Prostate gland (tissue), 2 donors: ENCODE measurements at places on chromosomes 2 and 18. TPM values are rescaled to one million over a fixed set of nuclear protein-coding genes. Genes with fewer than 3 reads are reported as not detected.
A peak's percentile ranks its signal among the peaks of the same experiment; 100 is the strongest.

The PRKAG3 gene
- not detected for total RNA-seq

The PAIP2B gene
- total RNA-seq = 12.8 TPM

DNA sequence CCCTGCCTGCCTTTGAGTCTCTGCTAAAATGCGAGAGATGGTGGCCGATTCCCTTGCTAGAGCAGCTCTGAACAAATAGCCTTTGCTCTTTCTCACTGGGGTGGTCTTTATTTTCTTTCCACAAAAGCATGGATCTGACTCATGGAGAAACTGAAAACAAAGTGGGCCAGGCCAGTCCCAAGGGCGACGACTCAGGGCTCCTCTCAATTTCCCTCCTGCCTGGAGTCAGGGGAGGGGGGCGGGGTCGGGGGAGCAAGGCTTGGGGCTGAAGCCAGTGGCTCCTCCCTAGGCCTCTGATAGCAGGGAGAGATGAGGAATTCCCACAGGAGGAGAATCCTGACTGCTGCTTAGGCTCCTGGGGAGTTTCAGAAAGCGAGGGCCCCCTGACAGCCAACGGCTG, 17.1 kb upstream of the IL1R2 start:
- H3K27ac ChIP-seq = no peak overlapping the region
- H3K27me3 ChIP-seq = no peaks in the 10 kb centered on the region
- no peaks in the 10 kb centered on the region for H3K36me3 ChIP-seq

GRCh38 chr2:101474731-101475384, at the start of gene RFX8:
RFX8 (minus strand) TSS chr2:101475112; CDS start chr2:101466848, 8,264 bp downstream.
- peak within 1 kb of the TSS; percentile 54 for H3K27ac ChIP-seq
- H3K4me3 ChIP-seq = peak within 1 kb of the TSS; percentile 42
- H3K27me3 ChIP-seq = no peaks in the 10 kb centered on the region
- H3K36me3 ChIP-seq = no peaks in the 10 kb centered on the region
- no peaks in the 10 kb centered on the region for H3K4me1 ChIP-seq

- no peaks in the 10 kb centered on the region for H3K4me1 ChIP-seq
- no peaks in the 10 kb centered on the region for H3K36me3 ChIP-seq
- DNase-seq = no peak
- no peaks in the 10 kb centered on the region for H3K27me3 ChIP-seq
- no peak overlapping the region for H3K27ac ChIP-seq
- H3K4me3 ChIP-seq = no peak overlapping the region
Observed at GRCh38 chr2:120654381-120655134, 81.1 kb upstream of the GLI2 start.

The CFAP210 gene
- 1.0 TPM for total RNA-seq

The RAD51AP2 gene
- 4.2 TPM for total RNA-seq

DNA sequence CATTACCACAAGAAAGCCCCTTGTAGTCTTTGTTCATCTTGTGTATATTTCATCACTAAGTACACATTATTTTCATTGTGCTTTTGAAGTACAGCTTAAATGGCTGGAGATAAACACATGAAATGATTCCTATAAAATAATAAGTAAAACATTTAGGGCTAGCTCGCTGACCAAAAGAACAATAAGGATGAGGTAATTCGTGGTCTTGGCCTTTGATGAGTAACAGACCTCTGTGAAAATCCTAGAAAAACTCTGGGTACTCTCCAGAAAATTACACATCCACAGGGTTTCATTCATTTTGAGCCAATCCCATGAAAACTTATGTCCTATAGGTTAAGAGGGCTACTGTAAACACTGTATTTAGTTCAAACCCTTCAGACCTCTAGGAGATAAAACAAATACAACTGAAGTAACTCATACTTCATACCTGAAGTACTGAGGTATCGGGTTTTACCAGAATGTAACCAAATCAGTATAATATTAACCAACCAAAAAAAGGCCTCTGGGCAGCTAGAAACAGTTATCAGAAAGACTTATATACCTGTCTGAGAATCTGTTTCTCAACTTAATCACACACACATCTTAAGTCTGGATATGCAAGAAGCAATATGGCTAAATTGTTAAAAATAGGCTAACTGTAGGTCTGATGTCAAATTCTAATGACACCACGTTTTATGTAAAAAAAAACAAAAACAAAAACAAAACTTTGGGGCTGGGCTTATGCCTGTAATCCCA, 31.0 kb downstream of the CFAP36 start:
- no peaks in the 10 kb centered on the region for H3K27me3 ChIP-seq
- H3K4me3 ChIP-seq = no peak overlapping the region
- DNase-seq = no peak
- no peaks in the 10 kb centered on the region for H3K36me3 ChIP-seq
- H3K27ac ChIP-seq = no peak overlapping the region

The CYTIP gene
- 7.4 TPM for total RNA-seq

The ATP5MC3 gene
- total RNA-seq = 133 TPM

GRCh38 chr18:495017-495416, 5.5 kb downstream of the COLEC12 start:
- no peaks in the 10 kb centered on the region for H3K36me3 ChIP-seq
- DNase-seq = no peak
- H3K27ac ChIP-seq = no peak overlapping the region
- no peak overlapping the region for H3K4me3 ChIP-seq

DNA sequence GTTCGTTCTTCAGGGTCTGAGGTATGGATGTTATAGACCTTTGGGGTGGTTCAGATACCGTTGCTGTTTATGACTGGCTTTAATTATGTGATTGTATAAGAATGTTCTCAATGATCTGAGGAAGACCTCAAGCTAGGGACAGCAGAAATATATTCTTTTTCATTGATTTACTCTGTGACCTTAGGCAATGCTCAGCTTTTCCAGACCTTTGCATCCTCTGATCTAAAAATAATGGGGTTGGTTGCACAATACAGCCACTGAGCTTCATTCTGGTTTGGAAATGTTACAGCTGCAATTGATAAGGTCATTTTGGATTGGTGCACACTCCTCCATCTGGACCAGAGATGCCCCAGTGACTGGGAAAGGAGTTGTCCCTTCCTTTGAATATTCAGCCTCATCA, 17.2 kb upstream of the CABYR start:
- H3K27ac ChIP-seq = no peak overlapping the region
- H3K4me3 ChIP-seq = no peak overlapping the region
- H3K4me1 ChIP-seq = no peaks in the 10 kb centered on the region

The ZNF396 gene
- 3.9 TPM for total RNA-seq
